ENCODE measurements at places on chromosomes 3 and 15. TPM values are rescaled to one million over a fixed set of nuclear protein-coding genes. Genes with fewer than 3 reads are reported as not detected.

MGLL gene
- total RNA-seq = 46.3 TPM

MUC20 gene
- total RNA-seq = 15.7 TPM

ACP3 gene
- 3.7 TPM for total RNA-seq

CPNE9 gene
- total RNA-seq = 3.8 TPM

ZCWPW2 gene
- 2.6 TPM for total RNA-seq
